Stimulated activated CD4-positive, alpha-beta T cell treated with anti-CD3 and anti-CD28 coated beads, Interleukin-1b, Interleukin-23, amount 100 ng/mL, for 1 hour (primary cell): ENCODE measurements at places on chromosomes 1 and 21.

GRCh38 chr1:21396516-21396915 lies 43.4 kb upstream of the NBPF3 start:
- no peak for DNase-seq

DNA sequence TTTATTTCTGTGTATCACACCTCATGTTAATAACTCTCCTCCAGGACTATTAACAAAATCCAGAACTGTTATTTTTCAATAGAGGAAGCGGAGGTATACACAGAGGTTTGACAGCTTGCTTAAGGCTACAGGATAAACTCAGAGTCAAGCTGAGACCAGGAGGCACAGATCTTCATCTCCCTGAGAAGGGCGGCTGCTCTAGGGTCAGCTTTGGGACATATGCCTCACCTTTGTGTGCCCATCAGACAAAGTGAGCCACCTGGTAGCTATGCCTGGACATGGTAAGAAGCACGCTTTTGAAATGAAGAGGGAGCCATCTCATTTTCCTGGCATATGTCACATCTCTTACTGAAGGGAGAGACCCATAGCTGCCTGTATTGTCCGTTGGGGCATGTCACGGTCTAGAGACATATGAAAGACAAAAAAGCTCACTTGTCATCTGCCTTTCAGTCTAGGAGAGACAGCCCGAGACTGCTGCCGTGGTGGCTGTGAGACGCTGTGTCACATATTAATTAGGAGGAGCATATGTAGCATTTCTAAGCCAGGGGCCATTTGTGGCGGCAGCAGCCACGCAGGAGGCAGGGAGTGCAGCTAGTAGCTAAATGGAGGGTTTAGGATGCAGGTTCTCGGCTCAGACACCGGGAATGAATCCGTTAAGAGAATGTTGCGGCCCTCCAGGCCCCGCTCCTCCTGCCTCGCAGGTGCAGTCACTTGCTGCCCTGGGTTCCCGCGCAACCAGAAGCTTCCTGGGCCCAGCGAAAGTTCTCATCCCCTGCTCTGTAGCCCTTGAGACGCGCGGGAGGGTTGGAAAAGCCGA lies 161.3 kb upstream of the C1orf21 start:
- no peak for DNase-seq

GRCh38 chr21:33185852-33186251 lies 43.9 kb upstream of the IFNAR2 start:
- no peak for DNase-seq

GRCh38 chr1:19312782-19313635 lies 883 bp downstream of the SLC66A1 start:
- no peak for DNase-seq

- DNase-seq, result no peak
These were observed 57.4 kb upstream of the PRRC2C start for GRCh38 chr1:171427852-171428471.

- DNase-seq, result no peak
These were observed 159.9 kb downstream of the ZBTB18 start for GRCh38 chr1:244210884-244211558.

DNA sequence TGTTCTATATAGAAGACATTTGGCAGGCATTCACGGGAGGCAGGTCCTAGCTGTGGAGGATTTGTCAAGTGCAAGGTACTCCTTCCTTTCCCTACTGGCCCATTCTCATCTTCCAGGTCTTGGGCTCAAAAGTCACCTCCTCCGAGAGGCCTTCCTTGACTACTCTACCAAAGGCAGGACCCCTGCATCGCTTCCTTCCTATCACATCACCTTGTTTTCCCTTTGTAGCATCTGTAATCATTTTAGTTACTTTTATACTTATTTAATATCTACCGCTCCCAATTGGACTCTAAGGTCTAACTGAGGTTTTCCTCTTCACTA lies 296.8 kb upstream of the KAZN start:
- no peak for DNase-seq

DNA sequence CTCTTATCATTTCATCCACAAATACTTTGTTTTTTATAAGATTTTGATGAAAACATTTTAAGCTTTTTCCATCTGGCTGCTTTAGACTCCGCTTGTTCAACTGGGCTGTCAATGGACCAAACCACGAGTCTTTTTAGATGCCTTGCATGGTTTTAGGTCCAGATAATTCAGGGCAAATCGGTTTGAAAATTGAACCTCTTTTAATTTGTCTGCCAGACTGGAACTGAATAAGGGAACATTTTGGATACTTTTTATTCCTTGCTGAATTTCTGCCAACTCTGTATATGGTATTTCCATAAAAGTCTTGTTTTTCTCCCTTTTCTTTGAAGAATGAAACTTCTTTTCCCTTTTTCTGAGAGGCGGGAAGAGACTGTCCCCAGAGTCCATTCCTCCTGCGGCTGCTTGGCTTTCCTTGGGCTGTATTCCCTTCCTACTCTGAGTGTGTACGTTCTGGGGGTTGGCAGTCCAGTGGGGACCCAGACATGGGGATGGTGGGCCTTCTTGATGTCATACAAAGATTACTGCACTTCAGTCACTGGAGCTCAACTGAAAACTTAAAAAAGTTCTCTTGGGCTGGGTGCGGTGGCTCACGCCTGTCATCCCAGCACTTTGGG lies 46.5 kb upstream of the CNN3 start:
- DNase-seq, result no peak

DNA sequence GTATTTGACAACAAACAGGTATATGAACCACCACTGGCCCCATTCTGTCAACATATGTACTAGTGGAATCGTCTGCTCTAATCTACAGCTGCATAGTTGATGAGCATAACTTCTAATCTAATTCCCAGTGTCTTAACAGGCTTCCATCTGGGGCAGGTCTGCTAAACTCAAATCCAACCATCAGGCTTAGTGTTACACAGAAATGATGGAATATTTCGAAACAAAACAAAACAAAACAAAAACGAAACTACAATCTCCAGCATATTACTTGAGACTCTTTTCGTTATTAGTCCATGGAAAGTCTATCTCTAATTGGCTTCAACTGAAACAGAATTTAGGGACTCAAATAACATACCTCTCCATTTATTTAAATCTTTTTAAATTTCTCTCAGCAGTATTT lies 37.6 kb downstream of the DIPK1A start:
- DNase-seq, result no peak

DNA sequence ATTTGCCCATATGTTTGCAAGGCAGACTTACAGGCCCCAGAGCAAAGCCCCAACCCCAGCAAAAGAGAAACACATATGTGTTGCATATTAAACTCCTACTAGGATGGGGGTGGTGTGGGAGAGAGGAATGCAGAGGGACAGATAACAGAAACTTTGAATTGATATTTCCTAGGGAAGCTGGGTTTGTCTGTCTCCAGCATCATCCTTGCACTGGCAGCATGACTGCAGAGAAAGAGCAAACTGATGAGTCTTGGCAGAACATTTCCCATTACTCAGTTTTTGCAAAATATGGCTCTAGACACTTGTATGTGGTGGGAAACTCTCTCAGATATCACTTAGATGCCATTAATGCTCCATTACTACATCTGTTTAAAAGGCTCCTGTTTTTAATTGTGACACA lies 43.8 kb upstream of the MARK1 start:
- no peak for DNase-seq

DNA sequence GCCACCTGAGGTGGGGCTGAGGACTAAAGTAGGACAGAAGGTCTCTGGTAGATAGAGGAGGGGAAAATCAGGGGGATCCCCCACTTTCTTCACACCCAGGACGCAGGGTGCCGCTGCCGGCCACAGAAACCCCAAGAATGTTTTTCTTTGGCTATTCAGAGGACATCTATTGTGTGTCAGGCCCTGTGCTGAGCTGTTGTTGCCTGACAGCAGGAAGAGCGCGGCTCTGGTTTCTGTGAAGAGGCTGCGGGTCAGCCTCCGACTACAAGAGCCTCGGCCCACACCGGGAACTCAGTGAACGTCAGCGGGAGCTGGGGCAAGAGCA lies 407 bp upstream of the PIGV start:
- DNase-seq, result peak; percentile 27

GRCh38 chr21:46604975-46605766 lies at the start of gene S100B:
TSS of gene S100B (minus strand) at chr21:46605082. CDS start at chr21:46602415, 2,667 bp downstream.
- DNase-seq, result no peak

DNA sequence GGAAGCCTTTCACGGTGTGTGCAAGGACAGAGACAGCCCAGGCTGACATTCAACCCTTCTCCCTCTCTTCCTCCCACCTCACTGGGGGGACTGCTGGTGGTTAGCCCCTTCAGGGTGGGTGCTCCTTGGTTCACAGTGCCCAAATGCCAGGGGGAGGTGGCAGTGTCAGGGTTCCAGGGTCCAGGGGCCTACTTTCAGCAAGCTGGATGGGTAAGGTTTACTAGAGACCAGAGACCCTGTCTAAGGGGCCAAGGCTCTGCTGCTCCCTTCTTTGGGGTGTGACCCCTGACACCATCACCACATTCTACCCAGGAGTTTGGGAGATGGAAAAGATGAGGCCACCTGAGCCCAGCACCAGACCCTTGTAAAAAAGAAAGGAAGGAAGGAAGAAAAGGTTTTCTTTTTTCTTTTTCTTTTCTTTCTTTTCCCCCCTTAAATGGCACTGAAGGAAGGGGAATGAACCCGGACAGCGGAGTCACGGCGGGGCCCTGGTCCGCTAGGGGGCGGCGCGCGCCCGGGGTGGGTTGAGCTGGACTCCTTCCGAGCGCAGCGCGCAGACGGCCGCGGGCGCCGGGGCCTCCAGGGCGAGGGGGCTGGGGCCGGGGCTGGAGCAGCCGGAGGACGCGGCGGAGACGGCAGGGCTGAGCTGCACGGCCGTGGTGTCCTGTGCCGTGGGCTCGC lies 18.8 kb downstream of the KNCN start:
- DNase-seq, result peak; percentile 60

GRCh38 chr21:43735236-43736091 lies 16.5 kb downstream of the PDXK start:
- no peak for DNase-seq

DNA sequence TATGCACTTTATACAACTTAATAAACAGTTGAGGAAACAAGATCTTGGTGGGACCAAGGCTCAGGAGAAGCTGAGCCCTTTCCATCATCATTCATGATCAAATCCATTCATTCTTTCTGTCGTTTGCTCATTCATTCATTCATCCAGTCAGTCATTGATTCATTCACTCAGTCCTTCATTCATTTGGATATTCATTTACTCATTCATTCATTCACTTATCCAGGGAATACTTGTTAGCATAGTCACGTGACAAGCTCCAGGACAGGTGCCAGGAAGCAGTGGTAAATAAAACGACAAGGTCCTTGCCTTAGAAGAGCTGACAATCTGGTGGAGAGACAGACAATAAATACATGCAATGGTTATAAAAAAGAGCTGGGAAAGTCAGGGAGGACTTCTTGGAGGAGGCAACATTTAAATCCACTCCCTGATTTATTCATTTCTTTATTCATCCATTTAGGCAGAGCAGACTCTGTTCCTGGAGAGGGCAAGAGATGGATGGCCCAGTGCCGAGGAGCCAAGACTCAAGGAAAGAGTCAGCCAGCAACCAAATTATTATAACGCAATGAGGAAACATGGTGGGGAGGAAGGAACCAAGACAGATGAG lies 74.1 kb upstream of the CASZ1 start:
- no peak for DNase-seq

DNA sequence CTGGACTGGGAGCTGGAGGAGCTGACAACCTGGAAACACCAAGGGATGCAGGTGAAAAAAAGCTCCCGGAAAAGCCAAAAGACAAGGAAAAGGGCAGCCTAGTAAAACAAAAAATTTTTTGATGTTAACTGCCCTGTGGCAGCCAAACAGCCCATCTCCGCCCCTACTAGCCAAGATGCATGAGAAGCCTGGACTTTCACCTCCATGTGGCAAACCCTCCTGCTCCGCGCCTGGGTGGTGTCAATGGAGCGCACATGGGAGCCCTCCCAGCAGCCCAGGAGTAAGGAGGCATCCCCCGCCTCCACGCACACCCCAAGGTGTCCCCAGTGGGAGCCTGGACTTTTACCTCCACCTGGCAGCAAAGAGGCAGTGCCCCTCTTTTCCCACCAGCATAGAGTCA lies 30.5 kb downstream of the LEMD1 start:
- no peak for DNase-seq

GRCh38 chr1:57820356-57821095 lies 396.7 kb upstream of the DAB1 start:
- no peak for DNase-seq

- DNase-seq, result no peak
These were observed 9.5 kb upstream of the BLACAT1 start for GRCh38 chr1:205465392-205465791.
